ACHN (cell line): ENCODE measurements at places on chromosomes 1 and 21.

DNA sequence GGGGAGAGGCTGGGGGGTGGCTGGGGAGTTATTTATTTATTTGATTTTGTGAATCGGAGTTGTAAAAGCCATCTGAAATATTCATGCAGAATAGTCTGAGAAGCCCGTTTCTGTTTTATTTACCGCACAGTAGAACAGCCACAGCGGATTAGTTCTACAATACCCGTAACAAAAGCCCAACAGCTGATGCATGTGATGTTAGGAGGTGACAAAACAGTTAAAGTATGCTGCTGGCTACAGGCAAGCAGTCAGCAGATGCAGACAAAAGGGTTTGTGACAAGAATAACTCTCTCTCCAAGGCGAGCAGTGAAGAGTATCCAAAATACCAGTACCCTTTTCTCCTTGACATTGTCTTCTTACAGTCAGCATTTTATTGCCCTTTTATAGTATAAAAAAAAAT, 42.0 kb downstream of the PROX1 start:
- no peak for DNase-seq

DNA sequence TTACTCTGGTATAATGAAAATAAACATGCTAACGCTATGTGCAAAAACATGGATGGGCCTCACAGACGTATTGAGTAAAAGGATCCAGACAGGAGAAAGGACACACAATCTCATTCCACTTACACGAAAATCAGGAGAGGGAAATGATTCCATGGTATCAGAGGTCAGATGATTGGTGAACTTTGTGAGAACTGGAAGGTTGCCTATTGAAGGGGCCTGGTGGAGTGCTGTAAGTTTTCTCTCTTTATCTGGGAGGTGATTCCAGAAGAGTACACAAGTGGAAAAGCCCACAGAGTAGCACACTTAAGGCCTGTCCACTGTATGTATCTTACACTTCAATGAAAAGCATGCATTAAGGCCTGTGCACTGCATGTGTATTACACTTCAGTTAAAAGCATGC, 9.6 kb downstream of the GSTM2 start:
- no peak for DNase-seq

GRCh38 chr1:27569088-27569460, 34.9 kb downstream of the AHDC1 start:
- DNase-seq = no peak

- peak; percentile 18 for DNase-seq
These were observed 41.9 kb downstream of the CEP170 start for GRCh38 chr1:243213045-243213787.

DNA sequence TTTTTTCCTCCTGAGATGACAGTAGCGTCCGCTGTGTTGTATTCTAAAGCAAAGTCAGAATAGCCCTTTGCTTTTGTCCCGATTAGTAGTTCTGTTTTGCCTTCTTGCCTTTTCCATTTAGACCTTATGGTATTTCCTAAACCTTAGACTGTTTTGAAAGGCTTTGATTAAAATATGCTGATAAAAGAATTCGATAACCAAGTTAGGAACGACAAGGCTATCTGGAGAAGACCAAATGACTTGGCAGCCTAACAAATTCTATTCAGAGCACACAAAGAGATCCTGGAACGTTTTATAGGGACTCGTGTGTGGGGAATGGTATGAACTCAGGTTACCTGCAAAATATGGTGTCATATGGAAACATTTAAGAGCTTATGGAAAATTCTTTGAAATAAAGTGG, 42.9 kb downstream of the NFIA start:
- no peak for DNase-seq

DNA sequence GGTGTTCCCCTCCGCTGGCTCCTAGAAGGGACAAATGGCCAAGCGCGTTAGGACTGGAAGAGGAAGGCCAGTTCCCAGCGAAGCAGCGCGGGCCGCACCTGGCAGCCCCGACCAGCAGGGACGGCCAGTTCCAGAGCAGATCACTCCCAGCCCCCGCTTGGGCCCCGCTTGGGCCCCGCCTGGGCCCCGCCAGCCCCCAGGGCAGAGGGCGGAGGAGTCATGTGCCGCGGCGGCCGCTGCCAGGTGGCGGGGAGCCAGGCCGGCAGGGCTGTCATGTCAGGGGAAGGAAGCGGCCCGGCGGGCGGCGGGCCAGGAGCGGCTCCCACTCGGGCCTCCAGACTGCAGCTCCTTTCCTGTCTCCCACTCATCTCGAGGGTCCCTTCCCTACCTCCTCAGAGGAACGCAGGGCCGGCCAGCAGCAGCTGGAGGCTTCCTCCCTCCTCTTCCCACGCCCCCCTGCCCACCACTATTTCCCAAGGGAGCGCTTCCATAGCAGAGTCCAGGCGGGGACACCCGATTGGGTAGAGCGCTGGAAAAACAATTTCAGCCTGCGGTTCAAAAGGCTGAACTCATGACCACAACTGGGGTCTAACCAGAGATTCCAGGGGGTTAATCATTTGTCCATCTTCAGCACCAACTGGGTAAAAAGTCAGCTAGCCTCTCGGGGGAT, 16.5 kb downstream of the ZNF697 start:
- peak; percentile 93 for DNase-seq

DNA sequence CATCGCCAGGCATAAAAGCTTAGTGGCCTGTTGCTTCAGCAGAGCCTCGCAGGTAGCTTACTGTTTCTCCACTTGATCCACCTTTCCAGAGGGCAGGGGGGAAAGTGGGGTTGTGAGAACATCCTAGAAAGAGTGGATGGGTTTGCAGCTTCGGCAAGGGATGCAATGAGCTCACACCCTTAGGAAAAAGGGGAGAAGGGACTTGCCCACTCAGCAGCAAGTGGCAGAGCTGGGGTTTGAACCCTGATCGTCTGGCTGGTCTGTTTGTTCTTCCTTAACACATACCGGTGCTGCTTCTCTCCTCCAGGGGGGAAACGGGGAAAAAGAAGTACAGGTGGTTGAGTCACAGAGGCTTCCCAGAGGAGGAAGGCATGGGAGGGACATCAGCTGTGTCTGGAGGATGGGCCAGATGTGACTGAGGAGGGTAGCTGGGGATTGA, 1.0 kb downstream of the TMEM201 start:
- DNase-seq = peak; percentile 11

DNA sequence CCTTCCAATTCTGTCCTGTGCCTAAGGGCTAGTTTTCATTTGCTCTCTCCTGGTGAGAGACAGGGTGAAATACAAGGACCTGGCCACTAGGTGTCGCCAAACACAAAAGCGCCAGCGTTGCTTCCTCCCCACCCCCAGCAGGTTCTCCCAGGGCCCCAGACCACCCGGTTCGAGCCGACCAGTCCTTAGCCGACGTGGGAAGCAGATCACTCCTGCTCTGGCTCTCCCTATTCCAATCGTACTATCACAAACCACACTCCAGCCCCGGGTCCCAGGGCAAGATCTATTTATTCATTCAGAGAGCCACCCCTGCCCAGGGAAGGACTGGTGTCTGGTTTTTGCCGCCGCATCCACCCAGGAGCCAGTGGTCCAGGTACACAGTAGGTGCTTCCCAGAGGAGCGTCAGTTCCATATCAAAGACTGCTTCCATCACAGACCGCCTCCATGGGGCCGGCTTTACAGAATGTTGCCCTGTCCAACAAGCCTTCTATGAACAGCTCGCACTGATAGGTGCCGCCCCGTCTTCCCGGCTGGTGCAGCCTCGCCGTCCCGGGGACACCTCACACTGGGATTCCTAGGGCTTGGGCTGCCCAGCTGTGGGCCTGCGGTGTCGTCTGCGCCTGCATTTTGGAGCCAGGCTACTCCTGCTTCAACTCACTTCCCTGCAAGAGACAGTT, 35.0 kb downstream of the CTNNBIP1 start:
- peak; percentile 58 for DNase-seq

- DNase-seq = no peak
These were observed 326.5 kb upstream of the FMN2 start for GRCh38 chr1:239765163-239765562.

DNA sequence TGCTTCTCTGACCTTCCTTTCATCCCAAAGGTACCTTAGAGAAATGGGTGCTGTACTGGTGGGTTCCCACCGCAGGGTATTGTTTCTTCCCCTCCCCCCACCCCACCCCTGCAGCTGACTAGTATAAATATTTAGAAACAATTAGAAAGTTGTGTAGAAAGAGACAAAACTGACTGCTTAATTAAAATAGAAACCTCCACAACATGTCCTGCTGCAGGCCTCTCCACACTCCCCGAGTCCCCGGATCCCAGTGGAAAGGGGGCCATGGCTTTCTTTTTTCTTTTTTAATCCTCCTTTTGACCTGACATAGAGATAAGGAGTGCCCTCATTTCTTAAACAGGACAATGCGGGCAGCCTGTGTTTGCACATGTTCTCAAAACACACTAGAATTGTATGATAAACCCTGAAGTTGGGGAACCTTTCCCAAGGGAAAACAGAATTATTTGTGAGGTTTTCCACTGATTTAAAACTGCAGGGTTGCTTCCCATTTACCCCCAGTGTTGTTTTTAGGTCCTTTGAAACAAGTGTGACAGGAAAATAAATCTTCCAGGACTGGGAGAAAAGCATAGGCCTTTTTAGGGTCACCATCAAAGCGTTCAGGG, 1.7 kb downstream of the RHOU start:
- DNase-seq = no peak

DNA sequence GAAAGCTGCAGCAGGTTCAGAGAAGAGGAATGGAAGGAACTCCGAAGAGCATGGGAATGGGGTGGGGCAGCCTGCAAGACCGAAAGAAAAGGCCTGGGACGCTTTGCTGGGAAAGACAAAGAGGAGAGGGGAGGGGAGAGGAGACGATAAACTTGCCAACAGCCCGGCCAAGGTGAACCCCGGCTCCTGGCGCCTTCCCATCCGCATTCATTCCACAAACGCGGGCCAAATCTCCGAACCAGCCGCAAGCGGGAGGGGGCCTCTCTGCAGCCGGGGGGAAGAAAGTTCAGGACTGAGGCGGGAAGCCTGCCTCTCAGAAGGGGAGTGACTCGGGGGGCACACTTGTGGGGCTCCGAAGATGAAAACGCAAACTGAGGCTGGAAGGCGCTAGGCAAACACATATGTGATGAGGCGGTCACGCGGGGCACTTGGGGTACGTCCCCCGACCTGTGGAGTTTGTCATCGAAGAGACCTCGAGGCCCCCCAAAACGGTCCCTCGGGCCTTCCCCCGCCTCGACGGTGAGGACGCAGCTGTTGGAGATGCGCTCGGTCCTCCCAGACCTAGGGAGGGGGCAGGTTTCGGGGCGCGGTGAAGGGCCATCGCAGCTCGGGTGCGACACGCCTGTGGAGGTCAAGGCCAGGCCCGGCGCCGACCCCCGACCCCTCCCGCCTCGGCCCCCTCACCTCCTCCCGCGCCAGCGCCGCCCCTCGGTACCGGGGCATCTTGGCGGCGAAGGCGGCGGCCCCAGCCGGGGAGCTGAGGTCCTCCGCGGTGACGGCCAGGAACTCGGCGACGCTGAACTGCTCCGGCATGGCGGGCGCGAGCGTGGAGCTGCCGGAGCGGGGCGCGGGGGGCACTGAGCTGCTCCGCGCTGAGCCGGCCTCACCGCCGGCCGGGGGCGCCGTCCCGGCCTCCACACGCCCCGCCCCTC, at the start of gene ASAP3:
ASAP3 (minus strand) TSS at position 859 of the 932 bp plus-strand sequence; CDS start at position 813, 46 bp downstream.
- DNase-seq = peak; percentile 7

GRCh38 chr1:101316256-101316655, 79.4 kb downstream of the S1PR1 start:
- DNase-seq = no peak

GRCh38 chr1:204493145-204493983, 1.2 kb downstream of the PIK3C2B start:
- DNase-seq = no peak

DNA sequence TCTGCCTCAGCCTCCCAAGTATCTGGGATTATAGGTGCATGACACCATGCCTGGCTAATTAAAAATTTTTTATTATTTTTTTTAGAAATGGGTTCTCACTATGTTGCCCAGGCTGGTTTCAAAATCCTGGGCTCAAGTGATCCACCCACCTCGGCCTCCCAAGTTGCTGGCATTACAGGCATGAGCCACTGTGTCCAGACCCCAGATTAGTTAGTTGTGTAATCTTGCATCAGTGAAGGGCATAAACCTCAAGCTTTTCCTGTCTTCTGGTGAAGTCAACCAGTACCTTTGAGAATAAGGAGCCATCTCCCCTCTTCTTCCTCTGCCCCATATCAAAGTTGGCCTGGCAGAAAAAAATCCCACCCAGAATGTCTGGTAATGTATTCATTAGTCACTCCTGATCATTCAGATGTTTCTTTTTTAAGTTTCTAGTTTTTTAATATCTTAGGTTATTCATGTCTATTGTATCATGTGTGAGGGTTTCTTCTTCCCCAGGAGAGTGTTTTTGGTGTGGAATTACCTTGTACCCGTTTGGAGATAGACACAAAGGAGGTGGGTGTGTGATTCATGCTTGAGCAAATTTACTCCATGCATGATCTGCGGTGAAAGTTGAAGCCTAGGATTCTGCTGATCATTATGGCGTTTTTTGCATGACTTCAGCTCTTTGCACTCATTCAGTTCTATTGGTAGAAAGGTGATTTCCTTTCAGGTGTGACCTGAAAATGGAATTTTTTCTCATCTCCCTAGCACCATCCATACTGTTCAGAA, 144.0 kb downstream of the FMN2 start:
- no peak for DNase-seq

- DNase-seq = no peak
These were observed 5.3 kb upstream of the AMIGO1 start for GRCh38 chr1:109514846-109515245.

DNA sequence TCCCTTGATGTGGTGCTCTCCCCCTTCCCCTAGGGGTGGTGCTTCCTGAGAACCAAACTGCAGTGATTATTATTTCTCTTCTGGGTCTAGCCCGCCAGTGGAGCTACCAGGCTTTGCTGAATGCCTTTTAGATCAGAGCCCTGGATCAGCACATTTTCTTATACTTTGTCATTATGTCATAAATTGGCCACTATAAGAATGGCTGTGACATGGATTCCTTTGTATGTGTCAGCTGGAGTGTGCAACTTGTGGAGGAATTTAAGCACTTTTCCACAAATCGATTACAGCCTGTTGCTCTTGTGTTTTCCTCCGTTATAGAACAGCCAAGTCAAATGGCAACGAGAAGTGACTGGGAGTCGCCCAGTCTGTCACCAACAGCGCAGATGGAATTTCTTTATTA, 273.3 kb downstream of the DUSP10 start:
- DNase-seq = no peak

DNA sequence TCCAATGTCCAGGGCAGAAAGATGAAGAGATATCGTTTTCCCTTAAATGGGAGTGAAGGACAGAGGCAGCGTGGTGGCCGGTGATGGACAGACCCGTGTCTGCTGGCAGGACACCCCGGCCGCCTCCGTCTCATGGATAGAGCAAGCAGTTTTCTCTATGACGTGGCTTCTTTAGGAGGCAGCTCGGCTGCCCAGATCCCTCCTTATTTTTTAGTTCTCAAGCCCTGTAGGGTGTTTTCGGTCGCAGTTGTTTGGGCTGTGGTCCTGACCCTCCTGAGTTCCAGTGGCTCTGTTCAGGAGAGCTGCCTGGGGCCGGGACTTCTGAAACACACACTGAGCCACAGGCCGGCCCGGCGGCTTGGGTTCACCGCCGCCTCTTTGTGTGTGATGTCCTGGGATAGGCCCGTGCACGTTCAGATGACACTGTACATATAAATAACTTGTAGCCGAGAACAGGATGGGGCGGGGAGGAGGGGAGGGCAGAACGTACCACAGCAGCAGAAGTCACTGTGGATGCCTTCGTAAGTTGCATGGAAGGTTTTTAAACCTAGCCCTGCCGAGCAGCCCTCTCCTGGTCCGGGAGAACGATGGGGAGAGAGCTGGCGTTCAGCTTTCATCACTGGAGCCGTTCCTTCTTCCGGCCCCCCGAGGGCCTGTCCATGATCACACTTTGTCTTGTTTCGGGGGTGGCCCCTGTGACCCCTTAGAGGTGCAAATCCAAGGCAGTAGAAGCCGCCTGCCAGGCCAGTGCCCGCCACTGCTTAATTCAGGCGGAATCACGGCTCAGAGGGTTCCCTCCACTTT, 65.2 kb downstream of the SIK1 start:
- DNase-seq = no peak
